ENCODE measurements at places on chromosomes 1 and 21.

DNA sequence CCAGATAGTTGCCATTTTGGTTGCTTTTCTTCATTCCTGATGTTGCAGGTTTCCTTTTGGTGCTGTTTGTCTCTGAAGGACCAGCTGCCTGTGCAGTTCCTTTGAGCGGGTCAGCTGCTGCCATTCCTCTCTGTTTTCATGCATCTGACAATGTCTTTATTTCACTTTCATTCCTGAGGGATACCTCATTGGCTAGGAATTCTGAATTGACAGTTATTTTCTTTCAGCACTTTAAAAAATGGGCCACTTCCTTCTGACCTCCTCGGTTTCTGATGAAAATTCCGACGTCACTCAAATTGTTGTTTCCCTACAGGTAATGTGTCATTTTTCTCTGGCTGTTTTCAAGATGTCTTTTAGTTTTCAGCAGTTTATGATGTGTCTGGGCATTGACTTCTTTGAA, 24.8 kb downstream of the CCSAP start:
- DNase-seq = no peak

GRCh38 chr1:29437946-29438345, 201.6 kb downstream of the PTPRU start:
- DNase-seq = no peak

DNA sequence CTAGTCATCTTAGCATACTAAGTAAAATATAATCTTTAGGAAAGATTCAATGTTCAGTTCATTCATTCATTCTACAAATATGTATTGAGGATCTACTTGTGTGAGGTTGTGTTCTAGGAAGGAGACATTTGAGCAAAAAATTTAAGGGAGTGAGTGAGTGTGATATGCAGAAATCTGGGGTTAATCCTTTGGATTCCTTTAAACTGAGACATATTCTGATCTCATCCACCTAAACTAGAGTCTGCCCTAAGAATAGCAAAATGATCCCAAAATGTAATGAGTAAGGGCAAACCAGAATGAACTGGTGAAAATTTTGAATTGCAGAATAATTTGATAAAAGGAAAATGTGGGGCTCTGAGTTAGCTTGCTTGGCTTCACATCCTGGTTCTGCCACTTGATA, 8.6 kb downstream of the UBE2U start:
- DNase-seq = no peak

DNA sequence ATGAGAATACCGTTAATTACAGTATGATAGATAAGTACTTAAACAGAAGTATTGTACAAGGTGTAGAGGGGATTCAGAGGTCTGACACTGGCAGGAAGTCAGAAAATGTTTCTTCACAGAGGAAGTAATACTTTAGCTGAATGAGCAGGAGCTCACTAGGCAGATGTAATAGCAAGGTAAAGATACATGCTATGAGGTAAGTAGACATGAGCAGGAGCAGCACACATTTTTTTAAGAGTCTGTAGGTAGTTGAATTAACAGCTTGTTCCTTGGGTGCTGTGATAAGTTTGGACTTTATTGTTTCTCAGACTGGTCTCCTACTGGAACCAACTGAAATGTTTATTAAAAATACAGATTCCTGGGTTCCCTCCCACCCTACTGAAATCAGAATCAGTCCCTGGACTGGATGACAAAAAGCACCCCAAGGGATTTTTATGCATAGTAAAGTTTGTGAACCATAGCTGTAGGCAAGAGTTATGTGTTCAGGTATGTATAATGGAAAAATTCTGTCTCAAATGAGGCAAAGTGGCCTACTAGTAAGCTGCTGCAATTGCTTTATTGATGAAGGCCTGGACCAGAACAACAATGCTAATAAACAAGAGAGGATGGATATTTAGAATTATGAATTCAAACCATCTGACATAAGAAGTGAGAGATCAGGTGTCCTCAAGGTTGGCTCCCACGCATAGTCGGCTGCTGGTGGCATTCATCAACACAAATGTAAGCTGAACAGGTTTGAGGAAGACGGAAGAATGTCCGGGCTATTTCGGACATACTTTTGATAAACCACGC, 902 bp downstream of the AP4B1 start:
- no peak for DNase-seq

DNA sequence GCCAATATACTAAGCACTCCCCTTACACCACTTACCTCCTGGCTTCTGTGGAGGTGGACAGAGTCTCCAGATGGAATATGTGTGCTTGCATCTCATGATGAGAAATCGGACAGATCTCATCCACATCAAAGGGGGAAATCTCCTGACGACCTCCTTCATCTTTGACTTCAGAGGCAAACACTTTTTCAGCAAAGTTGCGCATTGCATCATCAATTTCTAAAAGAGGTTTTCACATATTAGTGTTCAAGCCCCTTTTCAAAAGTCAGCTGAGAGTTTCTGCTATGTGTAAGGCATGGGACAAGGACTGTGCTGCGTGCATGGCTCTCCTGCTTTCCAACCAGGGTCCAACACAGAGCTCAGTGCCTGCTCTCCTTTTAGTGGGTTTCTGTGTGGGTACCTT, 6.8 kb downstream of the AMPD1 start:
- DNase-seq = no peak

GRCh38 chr1:165773324-165773965, 4.8 kb upstream of the TMCO1 start:
- DNase-seq = no peak

DNA sequence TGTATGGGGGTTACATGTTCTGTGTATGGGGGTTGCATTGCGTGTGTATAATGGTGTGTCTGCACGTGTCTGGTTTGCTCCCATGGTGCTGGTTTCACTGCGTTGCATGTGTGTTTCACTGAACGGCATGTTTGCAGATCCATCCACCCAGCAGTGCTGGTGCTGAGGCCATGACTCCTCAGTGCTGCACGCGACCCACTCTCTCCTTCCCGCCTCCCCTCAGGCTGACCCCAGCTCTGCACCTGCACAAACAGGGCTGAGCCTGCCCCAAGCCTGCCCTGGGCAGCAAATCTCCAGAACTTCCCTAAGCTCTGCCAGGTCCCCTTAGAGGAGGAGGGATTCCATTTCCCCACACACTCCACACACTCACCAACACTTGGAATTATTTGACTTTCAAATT, 18.7 kb downstream of the ACTRT2 start:
- DNase-seq = no peak

- no peak for DNase-seq
Observed at GRCh38 chr1:15290382-15290781, 43.4 kb downstream of the FHAD1 start.

DNA sequence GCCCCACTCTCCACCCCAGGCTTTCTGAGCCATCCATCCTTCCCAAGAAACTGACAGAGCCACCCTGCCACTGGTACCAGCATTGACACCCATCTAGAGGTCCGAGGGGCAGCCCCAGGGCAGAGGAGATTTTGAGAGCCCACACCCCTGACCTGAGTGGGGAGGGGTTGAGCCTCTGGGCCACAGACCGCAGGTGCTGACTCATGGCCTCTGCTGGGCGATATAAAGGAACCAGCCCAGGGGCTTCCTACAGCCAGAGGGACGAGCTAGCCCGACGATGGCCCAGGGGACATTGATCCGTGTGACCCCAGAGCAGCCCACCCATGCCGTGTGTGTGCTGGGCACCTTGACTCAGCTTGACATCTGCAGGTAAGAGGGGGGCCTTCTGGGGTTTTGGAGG, at the start of gene PADI4:
Gene PADI4, plus strand, starts transcription at position 252 of the 400 bp plus-strand sequence. Its CDS starts 26 bp downstream, at position 278.
- DNase-seq = no peak

- DNase-seq = no peak
Observed at GRCh38 chr1:65395887-65396612, 24.4 kb upstream of the LEPR start.

GRCh38 chr1:64701071-64701470, 43.8 kb upstream of the RAVER2 start:
- no peak for DNase-seq

DNA sequence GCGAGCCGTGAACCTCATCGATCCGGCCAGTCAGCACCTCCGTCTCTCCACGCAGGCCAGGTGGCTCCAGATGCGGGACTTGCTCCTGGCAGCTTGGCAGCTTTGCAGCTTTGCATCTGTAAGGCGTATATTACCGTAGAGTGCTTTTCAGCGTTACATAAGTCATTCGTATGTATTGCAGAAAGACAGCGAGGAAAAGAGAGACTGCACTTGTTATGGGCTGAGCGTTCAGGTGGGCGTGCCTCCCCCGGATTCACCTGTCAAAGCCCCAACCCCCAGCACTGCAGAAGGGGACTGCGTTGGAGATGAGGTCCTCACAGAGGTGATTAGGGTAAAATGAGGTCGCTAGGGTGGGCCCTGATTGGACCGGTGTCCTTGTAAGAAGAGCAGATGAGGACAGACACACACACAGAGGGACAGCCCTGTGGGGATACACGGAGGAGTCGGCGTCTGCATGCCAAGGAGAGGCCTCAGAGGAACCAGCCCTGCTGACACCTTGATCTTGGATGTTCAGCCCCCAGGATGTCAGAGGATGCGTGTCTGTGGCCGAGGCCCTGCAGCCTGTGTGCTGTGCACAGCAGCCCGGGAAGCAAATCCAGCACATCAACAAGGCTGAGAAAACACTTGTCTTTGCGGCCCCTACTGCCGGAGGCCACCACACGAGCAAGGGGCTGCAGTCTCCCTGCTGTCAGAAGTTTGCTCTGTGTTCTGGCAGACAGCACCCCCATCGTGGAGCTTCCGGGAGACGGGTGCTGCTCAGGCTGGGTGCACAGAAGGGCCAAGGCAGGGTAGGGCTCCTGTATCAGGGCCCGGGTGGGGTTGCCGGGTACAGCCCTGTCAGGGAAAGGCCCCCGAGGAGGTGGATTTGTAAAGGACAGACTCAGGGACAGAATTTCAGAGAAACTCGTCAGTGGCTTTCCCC, 10.9 kb upstream of the AGPAT3 start:
- no peak for DNase-seq

- no peak for DNase-seq
Observed at GRCh38 chr21:32143241-32143939, 135.5 kb downstream of the MIS18A start.

DNA sequence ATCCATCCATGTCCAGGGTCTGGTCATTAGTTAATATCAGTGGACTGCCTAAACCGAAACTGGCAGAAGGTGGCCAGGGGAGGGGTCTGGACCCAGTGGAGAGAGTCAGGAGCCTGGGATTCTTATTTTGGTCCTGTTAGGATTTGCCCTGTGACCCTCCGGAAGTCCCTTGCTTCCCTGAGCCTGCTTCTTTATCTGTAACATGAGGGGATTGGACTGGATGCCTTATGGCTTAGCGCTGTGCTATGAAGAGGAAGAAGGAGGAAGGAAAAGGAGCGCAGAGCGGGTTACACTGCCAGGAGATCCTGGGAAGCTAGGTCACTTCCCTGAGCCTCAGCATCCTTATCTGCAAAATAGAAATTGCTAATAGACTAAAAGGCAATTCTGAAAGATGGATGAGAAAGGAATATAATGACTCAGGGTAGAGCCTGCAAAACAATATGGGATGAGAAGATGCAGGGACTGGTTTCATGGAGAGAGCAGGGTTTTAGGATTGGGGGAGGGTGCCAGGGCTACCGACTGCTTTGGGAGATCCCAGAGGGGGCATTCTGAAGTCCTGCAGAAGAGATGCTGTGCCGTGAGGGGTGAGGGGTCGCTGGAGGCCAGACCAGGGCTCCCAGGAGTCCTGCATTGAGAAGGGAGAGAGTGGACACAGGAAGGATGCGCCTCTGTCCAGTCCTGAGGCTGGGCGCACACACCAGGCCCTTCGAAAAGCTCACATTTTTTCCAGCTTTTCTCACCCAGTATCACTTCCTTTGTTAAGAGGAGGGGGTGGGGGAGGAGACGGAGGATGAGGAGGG, 460 bp upstream of the ADORA1 start:
- no peak for DNase-seq

- DNase-seq = no peak
Observed at GRCh38 chr1:66084442-66084841, 291.7 kb downstream of the PDE4B start.

- DNase-seq = no peak
Observed at GRCh38 chr1:228305721-228306152, 97.9 kb downstream of the OBSCN start.

DNA sequence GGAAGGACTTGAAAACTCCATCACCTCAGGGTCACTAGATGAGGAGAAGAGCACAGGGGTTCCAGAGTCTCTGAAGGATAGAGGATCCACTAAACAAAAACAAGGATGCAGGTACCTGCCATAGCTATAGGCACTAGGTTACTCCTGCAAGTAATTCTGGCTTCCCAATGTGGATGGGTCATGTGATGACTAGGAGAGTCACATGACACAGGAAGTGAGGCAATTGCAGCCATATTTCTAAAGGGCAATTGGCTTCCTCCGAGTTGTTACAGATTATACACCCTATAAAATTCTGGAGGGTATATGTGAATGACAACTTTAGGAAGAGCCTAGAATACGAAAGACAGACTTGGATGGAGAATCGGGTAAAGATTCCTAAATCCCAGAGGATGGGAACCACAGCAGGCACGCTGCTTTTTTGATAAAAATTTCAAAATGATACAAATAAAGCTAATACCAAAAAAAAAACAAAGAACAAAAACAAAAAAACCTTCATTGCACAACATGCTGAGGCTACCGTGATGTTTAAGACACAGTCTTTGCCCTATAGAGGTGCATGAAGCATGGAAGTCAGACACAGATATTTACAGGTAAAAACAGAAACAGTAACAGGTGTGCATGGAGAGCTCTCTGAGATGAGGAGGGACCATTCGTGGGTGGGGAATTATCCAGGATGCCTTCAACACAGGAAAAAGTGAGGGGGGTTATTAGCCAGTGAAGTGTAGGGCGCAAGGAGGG, 10.5 kb downstream of the MTX1 start:
- peak; percentile 6 for DNase-seq

GRCh38 chr1:206703661-206704060, 19.0 kb downstream of the MAPKAPK2 start:
- no peak for DNase-seq

GRCh38 chr1:212607913-212608391, 609 bp upstream of the ATF3 start:
- DNase-seq = no peak

DNA sequence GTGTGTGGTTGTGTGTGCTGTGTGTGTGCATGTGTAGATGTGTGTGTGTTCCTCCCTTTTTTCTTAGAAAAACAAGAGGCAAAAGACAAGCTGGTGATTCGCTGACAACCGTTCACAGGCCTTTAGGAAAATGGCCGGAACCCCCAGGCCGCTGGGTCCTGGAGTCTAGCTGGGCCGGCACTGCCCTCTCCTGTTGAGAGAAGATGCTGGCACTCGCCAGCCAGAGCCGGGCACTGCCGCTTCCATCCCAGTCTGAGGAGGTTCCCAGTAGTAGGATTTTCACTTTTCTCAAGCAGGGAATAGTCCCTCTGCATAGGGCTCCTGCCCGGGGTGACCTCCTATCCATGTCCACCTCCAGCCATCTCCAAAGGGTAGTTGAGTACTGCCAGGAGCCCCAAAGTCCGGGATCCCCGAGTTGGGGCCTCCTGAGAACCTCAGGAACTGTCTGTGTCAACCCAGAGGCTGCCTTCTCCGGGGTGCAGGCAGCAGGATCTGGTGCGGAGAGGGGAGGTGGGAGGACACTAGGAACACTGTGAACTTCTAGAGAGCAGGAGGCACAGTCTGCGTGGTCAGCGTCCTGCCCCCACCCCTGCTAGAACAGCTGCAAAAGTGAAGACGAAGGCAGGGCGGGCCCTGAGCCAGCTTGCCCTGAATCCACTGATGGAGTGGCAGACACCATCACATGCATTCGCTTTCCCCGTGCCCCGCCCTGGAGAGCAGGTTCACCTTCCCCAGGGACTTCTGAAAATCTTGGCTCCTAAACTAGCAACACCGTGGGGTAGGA, 44.1 kb upstream of the ARHGEF16 start:
- peak; percentile 59 for DNase-seq
